ENCODE measurements at places on chromosomes 11 and 22.

GRCh38 chr11:60717956-60718355 is 6.6 kb upstream of the MS4A18 start:
- DNase-seq = peak; percentile 43

DNA sequence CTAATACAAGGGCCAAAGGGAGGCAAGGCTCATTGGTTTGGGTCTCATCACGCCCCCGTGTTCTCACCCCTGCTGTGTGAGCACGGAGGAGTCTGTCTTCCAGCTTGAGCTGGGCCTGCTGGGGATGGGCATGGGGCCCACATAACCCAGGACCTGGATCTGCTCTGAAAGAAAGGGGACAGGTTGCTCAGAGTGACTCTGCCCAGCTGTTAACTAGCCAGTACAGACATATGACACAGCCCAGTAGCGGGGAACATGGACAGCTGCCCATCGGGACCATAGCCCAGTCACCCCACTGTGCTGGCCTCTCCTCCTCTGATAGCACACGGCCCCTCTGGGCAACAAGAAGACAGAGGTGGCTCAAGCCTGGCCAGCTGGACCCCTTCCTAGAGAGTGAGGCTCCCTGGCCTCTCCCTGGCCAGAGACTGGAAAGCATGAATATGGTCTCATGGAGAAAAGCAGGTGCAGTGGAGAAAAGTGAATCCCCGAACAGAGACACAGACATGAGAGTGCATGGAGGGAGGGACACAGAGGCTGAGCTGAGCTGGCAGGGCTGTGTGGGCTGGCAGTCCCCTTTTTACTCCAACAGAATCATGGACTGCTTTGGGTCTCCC is 973.9 kb downstream of the BRD1 start:
- DNase-seq = no peak

GRCh38 chr11:104873252-104873651 is 25.0 kb downstream of the CASP12 start:
- no peak for DNase-seq

- DNase-seq = no peak
Measured at GRCh38 chr11:41996533-41996932, 537.1 kb upstream of the LRRC4C start.

- no peak for DNase-seq
Measured at GRCh38 chr22:22858559-22858937, 29.1 kb upstream of the IGLL5 start.

- no peak for DNase-seq
Measured at GRCh38 chr11:131178596-131178995, 191.8 kb upstream of the NTM start.

DNA sequence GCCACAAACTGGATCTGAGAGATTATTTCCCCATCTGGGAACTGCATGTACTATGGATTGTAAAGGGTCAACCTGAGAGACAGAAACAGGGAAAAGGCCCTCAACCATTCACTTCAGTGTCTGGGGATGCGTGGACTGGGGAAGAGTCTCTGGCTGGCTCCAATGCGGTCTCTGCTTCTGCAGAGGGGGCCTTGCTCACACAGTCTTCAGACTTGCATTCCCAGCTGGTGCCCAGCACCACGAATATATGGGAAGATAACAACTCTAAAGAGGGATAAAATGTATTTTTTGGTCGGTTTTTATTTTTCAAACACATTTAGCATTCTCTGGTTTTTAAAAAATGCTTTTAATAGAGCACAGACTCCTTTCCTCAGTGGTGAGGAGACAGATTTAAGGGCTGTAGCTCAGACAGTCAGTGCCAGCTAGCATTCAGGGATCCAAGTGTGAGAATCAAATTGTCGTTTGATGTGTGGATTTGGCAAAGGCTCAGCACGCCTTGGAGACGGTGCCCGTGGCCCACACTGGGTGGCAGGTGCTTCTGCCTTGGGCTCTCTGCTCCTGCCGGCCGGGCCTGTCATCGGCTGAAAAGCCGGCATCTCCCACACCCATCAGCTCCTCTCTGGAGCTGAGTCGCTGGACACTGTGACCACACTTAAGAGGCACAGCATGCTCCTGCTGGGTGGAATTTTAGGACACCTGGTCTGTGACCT is 8.0 kb upstream of the EFCAB6 start:
- DNase-seq = no peak

DNA sequence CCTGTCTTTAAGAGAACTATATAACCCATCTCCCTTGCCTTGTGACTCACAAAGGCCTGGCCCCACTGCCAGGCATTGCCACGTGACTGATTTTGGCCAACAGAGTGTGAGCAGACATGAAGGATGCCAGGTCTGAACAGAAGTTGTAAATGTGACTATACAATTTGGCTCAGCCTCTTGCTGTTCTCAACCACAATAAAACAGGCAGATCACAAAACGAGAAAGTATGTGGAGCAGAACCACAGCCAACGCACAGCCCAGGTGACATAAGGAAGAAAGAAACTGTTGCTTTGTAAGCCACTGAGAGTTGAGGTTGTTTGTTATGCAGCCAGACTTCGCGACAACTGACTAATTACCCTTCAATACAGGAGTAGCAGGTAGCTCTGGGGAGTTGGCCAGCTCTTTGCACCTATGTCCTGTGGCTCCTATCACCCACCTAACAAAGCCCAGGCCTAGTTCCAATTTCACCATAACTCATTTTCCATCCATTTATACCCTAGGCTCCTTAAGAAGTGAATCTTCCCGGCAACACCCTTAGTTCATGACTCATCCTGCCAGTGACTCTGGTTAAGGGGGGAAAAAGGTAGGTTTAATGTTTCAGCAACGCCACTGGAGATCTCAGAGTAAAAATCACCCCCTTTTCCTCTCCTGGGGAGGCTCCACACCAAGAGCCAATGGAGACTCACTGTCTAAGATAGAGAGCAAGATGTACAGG is 53.7 kb downstream of the GALNT18 start:
- DNase-seq = no peak

GRCh38 chr22:24107661-24108060 is 73.6 kb upstream of the SUSD2 start:
- DNase-seq = no peak

GRCh38 chr22:24060375-24060788 is 49.3 kb downstream of the CABIN1 start:
- no peak for DNase-seq
